Fibroblast of skin of right biceps (primary cell): ENCODE measurements at places on chromosomes 11 and 22.

- no peak for DNase-seq
Observed at GRCh38 chr11:82895437-82896091, 4.7 kb downstream of the PRCP start.

DNA sequence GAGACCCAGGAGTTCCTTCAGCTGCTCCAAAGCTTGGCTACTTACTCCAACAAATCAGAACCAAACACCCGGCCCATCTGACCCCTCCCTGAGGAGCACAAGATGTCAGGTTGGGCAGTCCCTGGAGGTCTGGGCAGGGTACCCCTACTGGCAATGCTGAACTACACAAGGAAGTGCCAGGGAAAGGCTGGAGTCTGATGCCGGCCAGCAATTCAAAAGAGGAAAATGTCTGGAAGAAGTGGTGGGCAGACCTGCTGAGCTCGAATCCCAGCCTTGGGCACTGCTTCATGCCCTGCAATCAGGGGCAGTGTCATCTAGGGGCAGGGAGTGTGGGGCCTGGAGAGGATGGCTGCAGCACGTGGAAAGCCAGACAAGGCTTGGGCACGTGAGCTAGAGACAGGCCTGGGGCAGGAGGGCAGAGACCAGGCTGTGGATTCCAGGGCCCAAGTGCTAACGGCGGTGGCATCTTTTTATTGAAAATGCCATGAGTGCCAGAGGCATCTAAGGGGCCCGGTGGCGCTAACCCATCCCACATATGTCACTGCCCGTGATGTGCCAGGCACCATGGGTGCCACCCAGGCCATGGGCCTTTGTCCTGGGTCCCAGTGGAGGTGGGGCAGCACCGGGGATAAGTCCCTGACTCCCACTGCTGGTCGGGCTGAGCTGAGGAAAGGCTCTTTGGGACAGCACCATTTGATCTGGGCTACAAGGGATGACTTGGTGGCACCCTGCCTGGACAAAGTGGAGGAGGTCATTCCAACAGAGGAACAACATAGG, 97.9 kb upstream of the PITPNB start:
- DNase-seq: no peak

GRCh38 chr11:130775306-130776060, 140.8 kb downstream of the SNX19 start:
- DNase-seq: peak; percentile 73

DNA sequence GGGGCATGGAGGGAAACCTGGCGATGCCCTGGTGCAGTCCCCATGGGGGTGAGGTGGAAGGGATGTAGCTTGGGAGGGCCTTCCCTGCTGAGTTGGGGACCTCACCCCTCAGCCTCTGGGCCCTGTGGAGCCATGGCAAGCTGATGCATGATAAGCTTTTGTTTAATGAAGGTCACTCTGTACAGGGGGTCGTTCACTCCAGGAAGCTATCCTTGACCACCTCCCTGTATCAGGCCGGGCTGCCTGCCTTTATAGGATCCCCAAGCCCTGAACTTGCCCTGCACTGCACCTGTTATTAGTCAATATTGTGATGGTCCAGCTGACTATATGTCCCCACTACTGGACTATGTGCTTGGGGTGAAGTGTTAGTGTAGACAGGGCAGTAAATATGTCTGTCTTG, 49.7 kb upstream of the MYEOV start:
- DNase-seq: no peak

DNA sequence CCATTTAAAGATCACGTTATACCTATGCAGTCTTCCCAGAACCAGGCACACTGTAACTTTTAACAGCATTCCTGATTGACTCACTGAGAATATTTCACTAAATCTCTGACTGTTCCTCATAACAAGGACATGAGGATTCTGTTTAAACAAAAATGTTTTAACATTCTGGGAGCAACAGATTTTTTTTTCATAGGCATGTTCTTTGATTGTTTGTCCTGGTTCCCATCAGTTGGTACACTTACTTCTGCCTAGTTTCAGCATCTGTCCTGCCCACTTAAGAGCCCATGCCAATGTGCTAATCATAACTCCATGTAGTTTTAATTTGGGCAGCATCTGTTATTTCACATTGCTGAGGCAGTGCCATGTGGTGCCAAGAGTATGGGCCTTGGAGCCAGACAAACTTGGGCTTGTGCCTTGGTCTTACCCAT, 138.5 kb upstream of the CTSC start:
- peak; percentile 72 for DNase-seq

GRCh38 chr11:32006799-32007388, 84.0 kb upstream of the RCN1 start:
- DNase-seq: peak; percentile 49

DNA sequence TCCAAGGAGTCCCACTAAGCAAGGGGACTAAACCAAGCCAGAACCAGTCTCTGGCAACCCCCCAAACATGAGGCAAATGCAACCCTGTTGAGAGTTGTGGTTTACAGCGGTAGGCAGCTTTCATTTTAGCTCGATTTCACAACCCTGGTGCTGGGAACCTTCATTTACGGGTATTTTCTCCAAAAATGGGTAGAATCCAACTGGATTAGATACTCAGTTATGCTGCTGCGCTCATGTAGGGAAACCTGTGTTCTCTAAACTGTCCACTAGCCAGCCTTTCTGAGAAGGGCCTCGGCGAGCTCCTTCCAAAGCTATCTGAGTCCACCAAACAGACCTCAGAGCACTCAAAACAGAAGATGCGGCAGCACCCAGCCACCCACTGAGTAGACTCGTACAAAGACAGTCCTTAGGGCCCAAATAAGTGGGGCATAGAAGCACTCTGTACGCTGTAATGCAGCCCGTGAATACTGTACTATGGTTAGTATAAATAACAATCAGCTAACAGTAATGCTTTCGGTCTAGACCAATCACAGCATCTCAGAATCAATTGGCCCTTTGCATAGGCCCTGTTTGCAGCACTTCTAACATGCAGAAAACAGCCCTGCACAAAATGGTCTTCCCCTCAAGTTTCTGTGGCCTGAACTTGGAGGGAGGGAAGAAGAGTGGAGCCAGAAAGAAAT, 104.7 kb downstream of the ETS1 start:
- peak; percentile 57 for DNase-seq

DNA sequence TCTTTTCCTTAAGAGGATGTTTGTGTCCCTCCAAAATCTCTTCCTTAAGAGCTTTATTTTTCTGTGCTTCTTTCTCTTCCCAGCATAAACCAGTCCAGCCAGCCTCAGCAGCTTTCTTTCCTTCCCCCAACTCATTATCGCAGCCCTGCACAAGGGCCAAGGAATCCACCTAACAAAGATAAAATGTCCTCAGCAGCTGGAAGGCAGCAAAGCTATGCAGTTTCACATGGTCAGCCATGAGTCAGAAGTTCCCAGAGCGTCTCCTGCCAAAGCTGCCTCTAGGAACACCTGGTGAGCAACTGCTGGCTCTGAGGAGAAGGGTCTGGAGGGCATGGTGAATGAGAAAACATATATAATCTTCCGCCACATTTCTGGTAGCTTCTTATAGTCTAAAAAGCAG, 45.3 kb upstream of the HMGXB4 start:
- DNase-seq: no peak

- DNase-seq: peak; percentile 60
Observed at GRCh38 chr11:2420502-2421225, 20.1 kb downstream of the TSSC4 start.

- no peak for DNase-seq
Observed at GRCh38 chr22:38733724-38734381, 21.9 kb downstream of the SUN2 start.

DNA sequence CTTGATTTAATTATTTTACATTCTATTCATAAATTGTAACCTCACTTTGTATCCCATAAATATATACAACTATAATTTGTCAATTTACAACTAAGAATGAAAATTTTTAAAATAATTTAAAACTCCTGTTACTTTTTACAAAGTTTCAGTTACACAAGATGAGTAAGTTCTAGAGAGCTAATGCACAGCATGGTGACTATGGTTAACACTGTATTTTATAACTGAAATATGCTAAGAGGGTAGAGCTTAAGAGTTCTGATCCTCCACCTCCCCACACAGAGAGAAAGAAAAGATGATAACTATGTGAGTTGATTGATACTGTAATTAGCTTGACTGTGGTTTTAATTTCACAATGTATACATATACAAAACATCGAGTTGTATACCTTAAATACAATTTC, 412.5 kb upstream of the DDI1 start:
- no peak for DNase-seq

DNA sequence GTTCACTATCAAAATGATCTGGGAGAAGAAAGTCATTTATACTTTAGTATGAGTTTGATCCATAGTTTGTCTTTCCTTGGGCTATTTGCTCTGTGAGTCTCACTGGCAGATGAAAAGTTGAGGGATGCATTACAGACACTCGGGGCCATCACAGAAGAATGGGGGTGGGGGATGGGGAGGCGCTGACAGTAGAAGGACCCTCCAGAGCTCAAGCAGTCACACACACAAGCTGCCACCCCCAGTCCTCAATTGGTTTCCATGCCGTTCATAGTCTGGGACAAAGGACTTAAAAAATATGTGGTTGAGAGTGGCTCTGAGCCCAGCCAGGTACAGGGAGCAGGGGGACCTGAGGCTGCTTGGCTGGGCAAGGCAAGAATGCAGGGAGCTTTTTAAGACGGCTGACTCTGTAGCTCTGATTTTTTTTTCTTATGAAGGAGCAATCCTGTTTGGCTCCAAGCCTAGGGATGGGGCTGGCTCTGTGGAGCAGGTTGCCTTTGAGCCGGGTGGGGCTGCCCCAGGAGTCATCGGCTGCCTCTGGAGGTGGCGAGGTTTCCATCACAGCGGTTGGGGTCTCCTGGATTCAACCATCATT, 13.3 kb upstream of the ANO1 start:
- no peak for DNase-seq

DNA sequence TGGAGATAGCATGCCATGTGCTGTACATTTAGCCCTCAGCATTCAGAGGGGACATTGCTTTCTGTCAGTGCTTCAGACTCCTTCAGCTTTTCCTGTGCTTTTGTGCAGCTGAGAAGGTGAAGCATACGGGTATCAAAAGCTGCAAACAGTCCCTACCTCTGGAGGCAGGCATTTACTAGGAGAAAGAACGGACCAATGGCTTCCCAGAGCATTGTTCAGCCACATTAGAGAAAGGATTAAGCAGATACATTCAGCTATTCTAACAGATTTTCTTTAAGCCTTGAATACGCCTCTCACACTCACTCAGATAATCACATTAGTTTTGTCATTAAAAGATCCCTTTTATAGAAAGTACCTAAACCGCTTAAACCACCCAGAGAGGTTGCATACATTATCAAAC, 80.7 kb upstream of the FAM181B start:
- DNase-seq: no peak

DNA sequence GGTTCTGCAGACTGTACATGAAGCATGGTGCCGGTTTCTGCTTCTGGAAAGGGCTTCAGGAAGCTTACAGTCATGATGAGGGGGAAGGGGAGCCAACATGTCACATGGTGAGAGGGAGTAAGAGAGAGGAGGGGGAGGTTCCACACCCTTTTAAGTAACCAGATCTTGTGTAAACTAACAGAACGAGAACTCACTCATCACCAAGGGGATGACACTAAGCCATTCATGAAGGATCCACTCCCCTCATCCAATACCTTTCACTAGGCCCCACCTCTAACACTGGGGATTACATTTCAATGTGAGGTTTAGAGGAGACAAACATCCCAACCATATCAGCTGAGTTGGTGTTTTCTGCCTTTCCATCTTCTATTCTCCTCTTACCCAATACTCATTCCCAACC, 83.5 kb downstream of the BDNF start:
- DNase-seq: no peak

DNA sequence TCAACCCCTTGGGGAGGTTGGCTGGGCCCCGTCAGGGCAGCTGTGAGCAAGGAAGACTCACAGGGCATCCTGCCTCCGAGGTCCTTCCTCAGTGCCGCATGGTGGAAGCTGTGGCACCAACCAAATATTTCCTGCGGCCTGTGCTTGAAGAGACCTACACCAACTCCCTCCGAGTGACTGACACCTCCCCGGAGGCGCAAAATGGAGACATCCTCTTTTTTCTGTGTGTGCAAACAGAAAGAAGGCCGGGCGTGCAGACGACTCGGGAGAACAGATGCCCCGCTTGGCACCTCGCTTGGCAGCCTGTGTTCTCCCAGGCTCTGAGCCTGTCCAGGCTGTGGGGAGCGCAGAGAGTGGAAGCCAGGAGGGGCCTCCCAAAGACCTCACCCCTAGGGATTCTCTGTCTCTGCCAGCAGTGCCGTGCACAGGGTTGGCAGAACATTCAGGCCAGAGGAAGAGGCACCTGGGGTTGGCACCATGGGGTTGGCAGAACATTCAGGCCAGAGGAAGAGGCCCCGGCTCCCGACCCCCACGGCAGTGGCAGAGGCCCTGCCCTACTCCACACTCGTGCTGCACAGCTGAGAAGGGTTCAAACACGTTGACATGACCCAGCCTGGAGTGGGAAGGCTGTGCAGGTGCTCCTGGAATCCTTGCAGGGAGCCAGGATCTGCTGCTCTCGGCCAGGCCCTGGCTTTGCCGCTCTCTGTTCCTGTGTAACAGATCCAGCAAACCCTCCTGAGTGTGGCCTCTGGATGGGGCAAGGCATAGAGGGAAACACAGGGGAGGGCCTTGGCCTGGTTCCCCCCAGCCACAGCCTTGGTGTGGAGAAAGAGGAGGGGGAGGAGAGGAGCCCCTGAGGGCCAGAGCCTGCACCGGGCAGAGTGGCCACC, 805.5 kb downstream of the BRD1 start:
- DNase-seq: no peak

- DNase-seq: no peak
Observed at GRCh38 chr11:15940462-15941205, 415.7 kb downstream of the SOX6 start.

DNA sequence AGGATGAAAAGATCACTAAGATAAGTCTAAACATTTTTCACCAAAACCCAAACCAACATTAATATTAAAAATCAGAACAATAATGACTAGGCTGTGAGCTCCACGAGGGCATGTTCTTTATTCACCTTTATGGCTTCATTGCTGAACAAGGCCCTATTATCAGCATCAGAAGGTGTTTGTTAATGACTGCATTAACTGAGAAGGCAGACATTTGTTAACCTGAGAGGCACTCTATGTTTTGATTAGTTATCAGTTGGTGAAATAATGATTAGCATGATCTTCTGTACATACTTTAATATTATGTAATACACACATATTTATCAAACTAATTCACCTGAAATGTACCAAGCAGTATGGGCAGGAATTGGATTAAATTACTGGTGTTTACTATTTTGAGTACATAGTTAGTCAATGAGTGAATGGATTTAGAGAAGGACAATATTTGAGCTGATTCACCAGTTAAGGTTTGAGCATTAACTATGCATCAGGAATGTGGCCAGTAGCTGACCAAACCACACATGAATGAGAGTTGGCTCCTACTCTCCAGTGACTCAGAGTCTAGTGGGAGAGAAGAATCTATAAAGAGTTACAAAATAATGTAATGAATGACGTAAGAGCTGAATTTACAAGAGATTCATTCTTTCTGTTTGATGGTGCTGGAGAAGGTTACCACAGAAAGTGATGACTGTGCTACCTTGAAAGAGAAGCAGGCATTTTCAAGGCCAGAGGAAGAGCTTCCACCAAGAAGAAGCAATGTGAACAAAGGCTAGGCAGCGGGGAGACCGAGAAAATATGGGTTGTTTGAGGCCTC, 6.7 kb downstream of the IL18 start:
- DNase-seq: peak; percentile 99

GRCh38 chr11:79285756-79286155, 155.1 kb downstream of the TENM4 start:
- no peak for DNase-seq
